Stimulated activated CD4-positive, alpha-beta T cell treated with anti-CD3 and anti-CD28 coated beads, Interleukin-15, amount 100 ng/mL, for 1 hour (primary cell): ENCODE measurements at places on chromosomes 4 and X.

DNA sequence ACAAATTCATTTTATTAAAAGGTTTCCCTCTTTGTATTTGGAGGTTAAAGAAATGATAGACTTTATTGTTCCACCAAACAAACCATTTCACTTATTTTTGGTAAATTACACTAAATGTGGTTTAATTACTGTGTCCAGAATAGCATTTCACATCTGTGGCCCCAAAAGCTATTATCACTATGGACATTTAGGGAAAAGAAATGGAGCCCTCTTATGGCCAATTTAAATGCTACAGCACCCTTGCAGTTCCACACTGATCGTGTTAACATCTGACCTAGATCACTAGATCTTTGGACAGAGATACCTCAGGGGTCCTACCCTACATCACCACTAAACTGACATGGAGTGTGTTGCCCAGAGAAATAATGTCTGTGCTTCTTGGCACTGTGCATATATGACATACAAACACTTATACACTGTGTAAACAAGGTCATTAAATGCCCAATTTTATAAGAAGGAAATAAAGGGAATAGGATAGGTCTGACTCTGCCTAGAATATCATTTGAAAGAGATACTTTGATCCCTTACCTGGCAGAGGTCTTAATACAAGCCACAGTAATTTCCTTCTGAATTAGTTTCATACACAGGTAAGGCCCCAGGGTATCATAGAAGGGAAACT, 163.9 kb downstream of the KDR start:
- no peak for DNase-seq

GRCh38 chrX:39536211-39536610, 561.5 kb downstream of the BCOR start:
- DNase-seq: no peak

GRCh38 chr4:19879330-19879729, 372.4 kb upstream of the SLIT2 start:
- DNase-seq: no peak

DNA sequence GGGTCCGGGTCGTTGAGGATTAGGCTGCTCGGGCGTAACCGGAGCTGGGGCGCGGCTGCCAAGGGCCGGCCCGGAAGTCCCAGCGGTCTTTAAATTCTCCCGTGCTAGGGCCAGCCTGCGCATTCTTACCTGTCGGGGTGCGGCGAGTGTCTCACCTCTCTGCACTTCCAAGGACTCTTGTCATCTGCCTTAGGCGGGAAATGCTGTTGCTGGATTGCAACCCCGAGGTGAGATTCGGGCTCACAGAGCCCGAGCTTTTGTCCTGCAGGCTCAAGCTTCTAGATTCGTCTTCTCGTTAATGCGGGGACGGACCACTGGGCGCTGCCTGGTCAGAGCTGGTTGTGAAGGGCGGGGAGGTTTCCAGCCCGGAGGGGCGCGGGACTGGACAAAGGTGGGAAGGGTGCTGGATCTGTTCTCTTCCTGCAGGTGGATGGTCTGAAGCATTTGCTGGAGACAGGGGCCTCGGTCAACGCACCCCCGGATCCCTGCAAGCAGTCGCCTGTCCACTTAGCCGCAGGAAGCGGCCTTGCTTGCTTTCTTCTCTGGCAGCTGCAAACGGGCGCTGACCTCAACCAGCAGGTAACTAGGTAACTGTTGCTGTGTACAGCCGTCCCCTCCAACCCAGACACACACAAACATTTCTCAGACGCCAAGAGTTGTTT, at the start of gene ANKRD37:
Gene ANKRD37 (plus strand): TSS at position 118 of the 662 bp plus-strand sequence. CDS start 83 bp downstream, at position 201.
- no peak for DNase-seq
